ENCODE measurements at places on chromosomes 2 and 18. TPM values are rescaled to one million over a fixed set of nuclear protein-coding genes. Genes with fewer than 3 reads are reported as not detected.

The SLC30A3 gene
- 0.07 TPM for polyA plus RNA-seq

- no peak for DNase-seq
These were observed 343.1 kb upstream of the SLC39A10 start for GRCh38 chr2:195313962-195314361.

- no peak for DNase-seq
These were observed 208.9 kb downstream of the LPIN1 start for GRCh38 chr2:11955314-11955713.

The POTEJ gene
- not detected for polyA plus RNA-seq

DNA sequence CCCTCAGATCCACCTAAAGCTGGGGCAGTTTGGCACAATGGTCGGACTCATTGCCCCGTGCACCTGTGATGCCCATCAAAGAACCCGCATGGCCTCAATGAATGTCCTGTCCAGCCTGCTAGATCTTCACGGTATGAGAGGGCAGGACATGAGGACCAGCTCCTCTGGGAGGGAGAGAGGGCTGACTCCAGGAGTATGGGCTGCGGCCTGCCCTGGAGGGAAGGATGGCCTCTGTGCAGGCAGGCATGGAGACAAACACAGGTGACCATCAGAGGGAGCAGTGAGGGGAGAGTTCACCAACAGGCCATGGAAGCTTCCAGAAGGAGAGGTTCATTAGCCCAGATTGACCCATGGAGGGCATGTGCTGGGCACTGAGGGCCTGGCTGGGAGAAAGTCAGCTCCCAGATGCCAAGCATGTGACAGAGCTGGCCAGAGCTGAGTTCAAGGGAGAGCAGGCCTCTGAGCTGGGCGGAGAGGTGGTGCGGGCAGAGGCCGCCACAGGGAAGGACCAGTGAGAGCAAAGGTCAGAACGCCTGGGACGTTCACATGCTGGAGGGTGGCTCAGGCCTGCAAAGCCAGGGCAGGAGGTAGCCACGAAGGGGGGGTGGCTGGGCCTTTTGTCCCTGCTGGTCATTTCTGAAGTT lies 36.2 kb downstream of the HJURP start:
- no peak for DNase-seq

DNA sequence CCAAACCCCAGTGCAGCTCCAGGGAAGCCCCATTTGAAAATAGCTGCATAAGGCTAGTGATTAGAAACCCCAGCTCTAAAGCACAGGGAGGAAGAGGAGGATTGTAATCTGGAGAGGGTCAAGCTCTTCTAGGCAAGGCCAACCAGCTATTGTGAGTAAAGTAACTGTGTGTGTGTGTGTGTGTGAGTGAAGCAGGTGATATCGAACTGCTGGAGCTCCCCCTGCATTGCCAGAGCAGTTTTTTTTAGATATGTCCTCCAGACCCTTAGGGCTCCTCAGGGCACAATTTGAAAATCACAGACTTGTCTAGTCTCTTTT lies 177.4 kb upstream of the NABP1 start:
- no peak for DNase-seq

DNA sequence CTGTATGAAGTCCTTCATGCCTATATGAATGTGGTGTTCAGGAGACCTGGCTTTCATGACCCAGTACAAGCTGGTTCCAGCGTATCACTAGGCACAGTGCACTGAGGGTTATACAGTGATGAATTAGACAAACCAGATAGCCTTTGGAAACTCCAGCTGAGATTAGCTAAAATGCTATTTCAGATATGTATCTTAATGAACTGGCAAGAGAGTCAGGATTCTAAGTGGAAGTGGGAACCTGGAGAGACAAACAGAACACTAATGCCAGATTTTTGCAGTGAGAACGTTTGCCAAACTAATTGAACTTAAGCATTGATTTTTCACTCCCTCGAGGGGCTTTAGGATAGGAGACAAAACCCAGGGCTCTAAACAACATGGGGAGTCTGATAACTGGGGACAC lies 66.1 kb upstream of the EMILIN2 start:
- no peak for DNase-seq

DNA sequence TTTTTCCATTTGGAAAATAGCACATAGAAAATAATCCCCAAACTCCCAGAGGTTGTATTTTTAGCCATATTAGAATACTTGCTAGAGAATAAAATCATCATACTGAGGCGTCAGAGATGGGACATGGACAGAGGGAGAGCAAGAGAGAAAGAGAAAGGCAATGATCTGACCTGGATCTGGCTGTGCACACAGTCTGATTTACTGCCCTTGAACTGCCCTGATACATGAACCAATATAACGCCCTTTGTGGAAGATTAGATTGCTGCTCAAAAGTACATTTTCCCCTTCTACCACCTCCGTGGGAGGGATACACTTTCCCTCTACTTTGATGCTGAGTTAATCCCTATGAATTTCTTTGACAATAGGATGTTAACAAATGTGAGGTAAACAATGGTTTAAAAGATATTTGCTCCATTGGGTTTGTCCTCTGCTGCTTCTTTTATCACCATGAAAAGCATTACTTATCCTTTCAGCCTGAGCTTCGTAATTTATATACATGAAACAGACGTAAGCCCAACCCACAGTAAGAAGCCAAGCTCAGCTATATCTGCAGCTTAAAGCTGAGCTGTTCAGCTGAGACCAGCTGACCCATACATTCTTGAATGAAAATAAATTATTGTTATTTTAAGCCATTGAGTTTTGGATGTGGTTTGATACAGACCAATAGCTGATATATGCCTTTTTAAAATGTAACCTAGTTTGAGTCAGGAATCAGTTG lies 1664.6 kb upstream of the CELF4 start:
- no peak for DNase-seq

DNA sequence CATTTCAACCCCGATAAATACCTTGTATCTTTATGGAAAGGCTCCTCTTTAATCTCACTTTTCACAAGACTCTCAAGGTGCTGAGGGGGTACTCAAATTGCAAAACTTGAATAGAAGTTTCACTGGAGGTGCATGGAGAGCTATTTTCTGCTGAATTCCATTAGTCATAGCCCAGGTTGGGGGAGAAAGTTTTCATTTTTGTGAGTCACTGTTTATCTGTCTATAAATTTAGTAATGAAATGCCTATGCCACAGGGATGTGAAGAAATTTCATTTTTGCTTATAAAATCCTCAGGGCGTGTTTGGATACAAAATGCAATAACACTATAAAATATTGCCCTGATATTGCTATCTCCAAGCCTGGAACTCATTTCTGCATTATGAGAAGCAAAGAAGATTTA lies 346.3 kb downstream of the LRATD1 start:
- no peak for DNase-seq

DNA sequence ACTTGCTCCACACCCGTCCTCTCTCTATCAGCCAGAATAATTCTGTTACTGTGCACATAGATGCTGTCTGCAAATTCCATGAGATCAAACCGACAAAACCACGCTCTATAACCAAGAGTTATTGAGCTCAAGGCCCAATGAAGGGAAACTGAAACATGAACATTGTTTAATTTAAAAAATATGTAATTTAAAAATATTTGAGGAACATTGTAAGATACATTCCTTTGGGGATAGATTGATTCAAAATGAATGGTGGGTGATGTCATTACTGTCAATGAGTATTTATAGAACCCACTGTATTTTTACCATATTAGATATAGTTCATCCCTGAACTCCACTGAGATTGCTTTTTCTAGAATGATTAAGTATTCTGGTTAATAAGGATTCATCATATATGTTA lies 50.4 kb downstream of the NCKAP5 start:
- no peak for DNase-seq

The FNDC4 gene
- polyA plus RNA-seq = 0.31 TPM

DNA sequence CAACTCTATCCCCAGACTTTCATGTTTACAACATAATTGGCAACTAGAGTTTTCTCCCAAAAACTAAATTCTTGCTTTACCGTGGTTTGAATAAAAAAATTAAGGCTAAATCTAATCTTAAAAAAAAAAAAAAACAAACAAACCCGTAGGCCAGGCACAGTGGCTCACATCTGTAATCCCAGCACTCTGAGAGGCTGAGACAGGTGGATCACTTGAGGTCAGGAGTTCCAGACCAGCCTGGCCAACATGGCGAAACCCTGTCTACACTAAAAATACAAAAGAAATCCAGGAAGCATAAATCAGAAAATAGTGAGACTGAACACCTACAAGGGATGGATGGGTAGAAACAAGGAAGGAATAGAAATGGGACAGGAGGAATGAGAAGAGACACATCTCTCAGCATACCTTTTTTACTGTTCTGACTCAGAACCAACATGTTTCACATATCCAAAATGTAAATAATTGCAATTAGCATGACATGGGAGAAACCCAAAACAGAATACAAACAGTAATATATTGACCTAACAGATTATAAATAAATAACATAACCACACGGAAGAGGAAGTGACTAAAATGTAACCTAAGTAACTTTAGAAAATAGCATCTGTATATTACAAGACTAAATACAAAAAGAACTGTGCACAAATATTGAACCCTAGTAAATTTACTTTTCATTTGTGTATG lies 17.5 kb downstream of the MGAT4A start:
- no peak for DNase-seq

DNA sequence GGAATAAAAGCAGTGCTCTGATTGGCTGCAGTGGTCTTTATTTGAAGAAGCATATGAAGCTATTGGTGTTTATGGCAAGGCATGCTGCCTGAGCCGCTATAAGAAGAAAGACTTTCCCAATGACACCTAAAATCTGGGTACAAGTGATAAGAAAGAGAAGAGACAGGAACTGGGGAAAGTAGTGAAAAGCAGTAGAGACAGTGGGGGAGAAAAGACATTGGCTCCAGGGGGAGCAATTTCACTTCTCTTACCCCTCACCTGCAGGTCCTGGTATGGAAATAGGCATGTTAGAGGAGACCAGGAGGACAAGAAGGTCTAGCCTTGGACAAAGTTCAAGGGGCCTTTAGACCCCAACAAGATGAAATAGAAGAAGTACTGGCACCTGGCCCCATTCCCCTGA lies 47.1 kb downstream of the PLCL1 start:
- DNase-seq = no peak

The CYP27A1 gene
- polyA plus RNA-seq = 0.25 TPM

DNA sequence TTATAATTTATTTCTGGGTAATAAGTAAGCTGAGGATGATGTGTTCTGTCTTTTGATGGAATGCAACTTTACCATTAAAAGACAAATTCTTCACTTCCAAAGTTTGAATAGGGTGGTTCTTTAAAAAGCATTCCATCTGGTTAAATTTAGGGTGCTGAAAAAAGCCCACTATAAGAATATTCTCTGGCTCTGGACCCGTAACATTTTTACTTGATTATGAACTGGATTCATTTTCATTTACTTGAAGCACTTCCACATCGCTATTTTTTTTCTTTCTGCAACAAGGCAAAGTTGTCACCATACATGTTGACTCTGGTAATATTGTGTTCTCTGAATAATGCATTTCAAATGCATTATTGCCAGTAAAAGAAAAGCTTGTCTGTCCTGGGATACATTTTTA lies 344.6 kb downstream of the SATB2 start:
- no peak for DNase-seq

DNA sequence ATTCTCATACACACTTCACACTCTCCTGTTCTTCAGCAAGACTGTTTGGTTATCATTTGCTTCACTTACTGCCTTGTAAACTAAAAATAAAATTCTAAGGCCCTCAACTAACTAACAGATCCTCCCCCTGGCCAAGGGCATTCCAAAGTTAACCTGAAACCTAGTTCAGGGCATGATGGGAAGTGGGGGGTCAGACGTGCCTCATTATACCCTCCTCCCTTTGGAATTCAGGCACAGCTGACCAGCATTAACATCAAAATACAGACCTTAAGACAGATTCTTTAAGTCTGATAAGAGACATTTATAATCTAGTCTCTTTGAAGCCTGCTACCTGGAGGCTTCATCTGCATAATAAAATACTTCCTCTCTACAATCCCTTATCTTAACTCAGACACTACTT lies 221.0 kb downstream of the NOL4 start:
- no peak for DNase-seq

GRCh38 chr2:223760838-223761502 lies 76.4 kb downstream of the AP1S3 start:
- DNase-seq = peak; percentile 34

The DNAJC5G gene
- polyA plus RNA-seq = not detected

The LONRF2 gene
- not detected for polyA plus RNA-seq

The ABCG5 gene
- polyA plus RNA-seq = not detected

DNA sequence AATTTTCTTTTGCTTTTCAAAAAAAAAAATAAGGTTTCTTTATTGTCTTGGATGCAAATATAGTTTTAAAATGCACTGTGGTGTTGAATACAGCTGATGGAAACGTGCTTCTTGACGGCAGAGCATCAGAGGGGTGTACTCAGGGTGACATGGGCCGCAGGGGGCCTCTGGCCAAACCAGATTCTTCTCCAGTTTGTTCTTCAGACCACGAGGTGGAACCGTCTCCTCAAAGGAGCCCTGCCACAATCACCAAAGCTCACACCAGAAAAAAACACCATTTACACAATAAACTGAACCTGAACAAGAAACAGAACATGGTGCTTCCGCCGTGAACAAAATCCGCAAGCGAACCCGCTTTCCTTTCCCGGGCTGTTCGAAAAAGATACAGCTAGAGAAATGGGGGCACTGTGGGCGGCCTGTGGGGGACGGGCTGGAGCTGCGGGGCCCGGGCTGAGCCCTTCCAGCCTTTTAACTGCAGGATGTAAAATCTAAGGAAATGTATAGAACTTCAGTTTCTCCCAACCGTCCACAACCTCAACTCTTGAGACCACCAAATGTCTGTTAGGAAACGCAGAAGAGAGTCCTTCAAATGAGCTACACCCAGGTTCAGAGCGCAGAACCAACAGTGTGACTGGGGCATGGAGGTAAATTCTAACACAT lies 34.5 kb downstream of the PSMG2 start:
- no peak for DNase-seq

- no peak for DNase-seq
These were observed 430.6 kb upstream of the ID2 start for GRCh38 chr2:8251291-8251690.

DNA sequence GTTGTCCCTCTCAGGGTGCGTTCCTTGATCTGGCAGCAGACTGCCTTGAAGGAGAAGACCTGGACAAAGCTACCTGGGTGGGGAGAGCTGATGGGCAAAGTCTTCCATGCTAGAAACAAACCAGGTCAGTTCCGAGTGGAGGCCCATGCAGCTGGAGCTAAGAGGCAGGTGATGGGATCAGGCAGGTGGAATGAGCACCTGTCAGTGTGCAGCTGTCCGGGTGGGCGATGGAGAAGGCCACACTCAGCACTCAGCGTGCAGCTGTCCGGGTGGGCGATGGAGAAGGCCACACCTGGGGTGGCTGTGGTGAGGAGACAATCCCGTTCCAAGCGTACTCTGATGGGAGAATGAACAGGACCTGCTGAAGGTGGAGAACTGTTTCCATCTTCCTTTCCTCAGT lies 237.3 kb upstream of the MYT1L start:
- no peak for DNase-seq

The LRP1B gene
- polyA plus RNA-seq = not detected

DNA sequence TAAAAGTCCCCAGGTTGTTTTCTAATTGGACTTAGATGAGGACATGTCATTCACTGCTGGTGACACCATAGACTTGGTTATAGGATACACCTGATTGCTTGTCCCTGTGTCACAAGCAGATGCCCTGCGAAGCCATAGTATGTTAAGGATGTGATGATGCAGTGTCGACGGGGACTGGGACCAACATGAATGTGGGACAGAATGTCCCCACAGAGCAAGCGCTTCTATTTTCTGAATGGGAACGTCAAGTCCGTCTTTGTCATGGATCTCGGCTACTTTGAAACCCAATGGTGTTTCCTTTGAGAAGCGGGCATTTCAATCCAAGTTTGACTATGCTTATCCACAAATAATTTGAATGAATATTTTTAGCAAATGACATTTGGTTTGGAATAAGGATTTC lies 2.1 kb downstream of the GCG start:
- DNase-seq = no peak

GRCh38 chr18:64119916-64120315 lies 29.0 kb downstream of the LINC00305 start:
- DNase-seq = peak; percentile 6

- DNase-seq = peak; percentile 98
These were observed 6.3 kb upstream of the STAT1 start for GRCh38 chr2:191020221-191020741.
